CD14-positive monocyte (primary cell): ENCODE measurements at places on chromosomes 5 and 9. TPM values are rescaled to one million over a fixed set of nuclear protein-coding genes. Genes with fewer than 3 reads are reported as not detected.

RAD23B gene
- polyA plus RNA-seq: 24.7 TPM

GADD45G gene
- polyA plus RNA-seq: 1.3 TPM

PCDHA10 gene
- not detected for polyA plus RNA-seq

PCDHGC4 gene
- not detected in 2 replicates for polyA plus RNA-seq

GRIA1 gene
- not detected in 2 replicates for polyA plus RNA-seq

NDUFS4 gene
- polyA plus RNA-seq: 118 TPM

SPOCK1 gene
- 0.98 and 1.8 TPM in 2 replicates for polyA plus RNA-seq

PCDHB5 gene
- polyA plus RNA-seq: not detected

AK8 gene
- polyA plus RNA-seq: not detected

SMIM33 gene
- polyA plus RNA-seq: not detected

CCDC69 gene
- 84.1 TPM for polyA plus RNA-seq

ZNF658 gene
- 0.69 TPM for polyA plus RNA-seq

PCDHA1 gene
- not detected for polyA plus RNA-seq

ANKDD1B gene
- polyA plus RNA-seq: 0.14 and 0.32 TPM in 2 replicates

ITGA1 gene
- 0.05 and 0.33 TPM in 2 replicates for polyA plus RNA-seq

TRAF1 gene
- 0.74 TPM for polyA plus RNA-seq

RGS7BP gene
- not detected in 2 replicates for polyA plus RNA-seq

DIPK1B gene
- polyA plus RNA-seq: not detected

TYRP1 gene
- not detected for polyA plus RNA-seq

LSM11 gene
- 0.28 TPM for polyA plus RNA-seq

WDR38 gene
- polyA plus RNA-seq: not detected

NME5 gene
- polyA plus RNA-seq: not detected

ZDHHC12 gene
- polyA plus RNA-seq: 72.7 TPM

NOL8 gene
- 2.9 TPM for polyA plus RNA-seq

KCTD16 gene
- polyA plus RNA-seq: not detected in 2 replicates

PSMB7 gene
- polyA plus RNA-seq: 110 and 129 TPM in 2 replicates

FKTN gene
- 1.5 and 2.7 TPM in 2 replicates for polyA plus RNA-seq

CBY3 gene
- not detected for polyA plus RNA-seq

ALDOB gene
- polyA plus RNA-seq: not detected in 2 replicates

PHYHD1 gene
- polyA plus RNA-seq: 0.05 and 0.29 TPM in 2 replicates
